ENCODE measurements at places on chromosomes 4 and X.

GRCh38 chr4:20254511-20255250 is 3.0 kb downstream of the SLIT2 start:
- DNase-seq = peak; percentile 13

- DNase-seq = no peak
These were observed 8.5 kb upstream of the ELMOD2 start for GRCh38 chr4:140515423-140515822.

GRCh38 chr4:627347-628125 is 2.2 kb downstream of the PDE6B start:
- no peak for DNase-seq

- no peak for DNase-seq
These were observed 446.3 kb upstream of the GNPDA2 start for GRCh38 chr4:45172636-45173035.

All from HEK293T (cell line).